CD4-positive, alpha-beta memory T cell (primary cell): ENCODE measurements at places on chromosomes 3 and 15. TPM values are rescaled to one million over a fixed set of nuclear protein-coding genes. Genes with fewer than 3 reads are reported as not detected.

DNA sequence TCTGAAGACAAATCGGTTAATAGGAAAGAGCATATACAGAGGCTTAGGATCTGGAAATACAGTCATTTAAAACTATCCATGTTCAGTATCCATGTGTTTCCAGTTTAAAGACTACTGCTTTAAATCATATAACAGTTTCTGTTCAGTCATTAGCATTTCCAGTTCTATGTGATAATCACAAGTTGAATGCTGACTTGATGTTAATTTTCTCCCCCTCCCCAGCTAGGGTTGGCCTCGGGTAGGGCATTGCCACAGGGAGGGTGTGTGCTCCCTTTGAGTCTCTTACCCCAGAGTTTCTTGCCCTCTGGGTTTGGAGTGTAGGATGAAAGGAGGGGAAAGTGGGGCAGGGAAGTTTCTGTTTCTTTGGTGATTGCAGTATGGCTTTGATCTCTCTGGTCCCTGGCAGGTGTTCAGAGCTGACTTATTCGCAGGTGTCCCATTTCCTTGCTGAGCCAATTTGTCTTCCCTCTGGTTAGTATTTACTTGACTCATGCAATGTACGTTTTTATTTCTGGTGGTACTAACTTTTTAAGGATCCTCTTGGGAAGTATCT is 86.3 kb downstream of the SH3GL3 start:
- H3K4me1 ChIP-seq, result no peaks in the 10 kb centered on the region
- H3K27ac ChIP-seq, result no peak overlapping the region
- no peaks in the 10 kb centered on the region for H3K36me3 ChIP-seq
- DNase-seq, result no peak

DNA sequence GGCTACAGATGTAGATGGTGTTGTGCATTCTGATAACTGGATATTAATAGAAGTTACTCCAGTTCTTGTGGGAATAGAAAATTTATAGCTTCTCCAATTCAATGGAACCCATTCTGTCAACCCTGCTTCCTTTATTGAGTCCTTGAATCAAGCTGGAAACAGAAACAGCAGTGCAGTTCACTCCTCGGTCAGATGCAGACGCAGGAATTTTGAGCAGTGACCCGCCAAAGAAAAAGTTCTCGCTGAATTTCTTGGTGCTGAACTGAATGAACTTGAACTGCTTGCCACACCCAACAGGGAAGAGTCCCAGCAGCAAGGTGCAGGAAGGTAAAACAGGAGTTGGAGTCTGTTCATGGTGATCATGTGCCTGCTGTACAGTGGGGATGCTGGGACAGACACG is 10.3 kb downstream of the HRH1 start:
- no peak overlapping the region for H3K4me3 ChIP-seq
- no peaks in the 10 kb centered on the region for H3K36me3 ChIP-seq
- no peak overlapping the region for H3K27ac ChIP-seq
- no peaks in the 10 kb centered on the region for H3K4me1 ChIP-seq
- peaks cover 3% of the 10 kb centered on the region for H3K27me3 ChIP-seq

- no peaks in the 10 kb centered on the region for H3K36me3 ChIP-seq
- H3K27me3 ChIP-seq, result no peaks in the 10 kb centered on the region
- no peak for DNase-seq
- H3K4me1 ChIP-seq, result no peaks in the 10 kb centered on the region
Measured at GRCh38 chr3:74858086-74858485, 243.6 kb upstream of the CNTN3 start.

GRCh38 chr3:62446337-62446940 is 73.1 kb upstream of the FEZF2 start:
- H3K27ac ChIP-seq, result no peak overlapping the region
- H3K4me1 ChIP-seq, result peaks cover 23% of the 10 kb centered on the region
- H3K4me3 ChIP-seq, result no peak overlapping the region
- no peak for DNase-seq

DNA sequence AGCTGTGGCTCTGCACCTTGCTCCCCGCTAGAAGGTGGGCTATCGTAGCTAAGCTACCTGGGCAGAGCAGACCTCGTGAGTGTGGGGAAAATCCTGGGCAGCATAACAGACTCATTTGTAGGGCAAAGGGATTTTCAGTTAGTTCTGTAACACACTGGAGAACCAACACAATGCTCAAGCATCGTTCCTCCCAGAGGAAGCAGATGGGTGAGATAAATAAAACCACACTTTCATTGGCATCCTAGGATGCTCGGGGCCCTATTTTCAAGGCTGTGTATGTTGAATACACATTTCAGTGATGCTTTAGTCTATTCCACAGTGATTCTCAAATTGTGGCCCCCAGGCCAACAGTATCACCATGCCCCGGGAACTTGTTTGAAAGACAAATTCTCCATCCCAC is 20.0 kb downstream of the LIPC start:
- no peaks in the 10 kb centered on the region for H3K36me3 ChIP-seq
- no peaks in the 10 kb centered on the region for H3K4me1 ChIP-seq
- no peaks in the 10 kb centered on the region for H3K27me3 ChIP-seq
- H3K4me3 ChIP-seq, result no peak overlapping the region
- no peak overlapping the region for H3K27ac ChIP-seq

DNA sequence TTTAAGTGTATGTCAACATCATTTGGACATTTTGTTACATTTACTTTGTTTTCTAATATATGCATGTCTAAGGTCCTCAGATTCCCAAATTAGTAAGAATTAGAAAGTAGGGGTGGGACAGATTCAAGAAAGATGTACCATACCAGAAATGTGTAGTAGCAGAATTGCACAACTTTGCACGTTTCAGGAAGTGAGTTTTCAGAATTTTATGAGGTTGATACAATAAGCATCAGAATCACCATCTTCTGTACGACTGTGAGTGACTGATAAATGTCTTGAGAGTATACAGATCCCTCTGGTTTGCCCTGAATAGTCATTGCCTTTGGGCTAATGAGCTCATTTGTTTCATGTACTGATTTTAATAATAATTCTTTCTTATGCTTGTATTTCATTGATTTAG is 9.3 kb downstream of the ARIH2 start:
- no peak for DNase-seq
- peaks cover 35% of the 10 kb centered on the region for H3K36me3 ChIP-seq
- H3K27ac ChIP-seq, result no peak overlapping the region
- no peak overlapping the region for H3K4me3 ChIP-seq

GRCh38 chr15:76196269-76197231 is 114.7 kb downstream of the ETFA start:
- no peak overlapping the region for H3K4me3 ChIP-seq
- no peak overlapping the region for H3K27ac ChIP-seq
- H3K4me1 ChIP-seq, result no peaks in the 10 kb centered on the region
- DNase-seq, result no peak

GRCh38 chr3:74501007-74501406 is 113.5 kb downstream of the CNTN3 start:
- DNase-seq, result no peak
- H3K4me1 ChIP-seq, result no peaks in the 10 kb centered on the region
- H3K36me3 ChIP-seq, result no peaks in the 10 kb centered on the region
- H3K27ac ChIP-seq, result no peak overlapping the region

- H3K4me1 ChIP-seq, result no peaks in the 10 kb centered on the region
- no peak for DNase-seq
- H3K36me3 ChIP-seq, result no peaks in the 10 kb centered on the region
- H3K4me3 ChIP-seq, result no peak overlapping the region
Measured at GRCh38 chr3:127959873-127960272, 44.8 kb downstream of the KBTBD12 start.

GRCh38 chr3:10697918-10698317 is 118.1 kb upstream of the SLC6A11 start:
- no peaks in the 10 kb centered on the region for H3K4me1 ChIP-seq
- no peak overlapping the region for H3K27ac ChIP-seq
- no peak overlapping the region for H3K4me3 ChIP-seq
- H3K36me3 ChIP-seq, result no peaks in the 10 kb centered on the region

- peaks cover 14% of the 10 kb centered on the region for H3K27me3 ChIP-seq
- no peak overlapping the region for H3K27ac ChIP-seq
- no peak for DNase-seq
Measured at GRCh38 chr3:147389717-147390116, 16.6 kb downstream of the ZIC4 start.

- DNase-seq, result no peak
- no peaks in the 10 kb centered on the region for H3K36me3 ChIP-seq
- H3K27ac ChIP-seq, result no peak overlapping the region
- H3K27me3 ChIP-seq, result no peaks in the 10 kb centered on the region
- H3K4me1 ChIP-seq, result no peaks in the 10 kb centered on the region
- no peak overlapping the region for H3K4me3 ChIP-seq
Measured at GRCh38 chr15:49902685-49903501, 216.1 kb downstream of the ATP8B4 start.

TMC3 gene
- total RNA-seq, result not detected

NTRK3 gene
- not detected for total RNA-seq

LSAMP gene
- not detected for total RNA-seq

ALPK3 gene
- total RNA-seq, result 0.26 TPM

RPN1 gene
- total RNA-seq, result 121 TPM
